ENCODE measurements at places on chromosomes 7 and 10.

DNA sequence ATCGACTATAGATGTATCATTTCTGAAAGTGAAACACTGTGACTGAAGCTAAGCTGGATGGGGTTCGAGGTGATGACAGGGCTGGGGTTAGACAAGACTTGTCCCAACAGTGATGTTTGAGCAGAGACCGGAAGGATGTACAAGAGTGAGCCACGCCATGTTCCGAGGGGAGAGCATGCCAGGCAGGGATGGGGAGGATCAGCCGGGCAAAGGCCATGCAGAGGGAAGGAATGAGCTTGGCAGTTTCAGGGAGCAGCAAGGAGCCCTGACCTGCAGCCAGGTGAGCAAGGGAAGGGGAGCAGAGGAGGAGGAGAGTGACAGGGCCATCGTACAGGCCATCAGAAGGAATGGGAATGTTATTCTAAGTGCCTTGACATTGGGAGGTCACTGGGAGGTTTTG is 114.9 kb upstream of the GPR26 start:
- peak; percentile 18 for DNase-seq

- DNase-seq = no peak
Measured at GRCh38 chr10:33095867-33096815, 138.1 kb upstream of the ITGB1 start.

DNA sequence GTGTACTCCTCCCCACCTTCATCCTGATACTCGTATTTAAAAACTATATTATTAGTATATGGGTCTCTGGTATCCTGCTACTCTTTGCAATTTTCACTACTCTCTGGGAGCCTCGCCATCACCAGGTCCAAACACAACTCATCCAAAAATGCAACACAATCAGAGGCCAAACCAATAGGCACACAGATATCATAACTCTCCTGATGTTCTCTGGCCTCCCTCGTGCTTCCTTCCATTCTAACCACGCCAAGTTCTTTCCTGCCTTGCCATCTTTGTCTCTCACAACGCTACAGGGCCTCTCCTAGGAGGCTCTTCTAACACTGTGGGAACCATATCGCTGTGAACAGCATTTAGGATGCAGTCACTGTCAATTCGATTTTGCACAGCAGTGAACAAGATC is 7.3 kb downstream of the RHEB start:
- DNase-seq = no peak

GRCh38 chr7:67653856-67654454 is 657.3 kb downstream of the TYW1 start:
- no peak for DNase-seq

DNA sequence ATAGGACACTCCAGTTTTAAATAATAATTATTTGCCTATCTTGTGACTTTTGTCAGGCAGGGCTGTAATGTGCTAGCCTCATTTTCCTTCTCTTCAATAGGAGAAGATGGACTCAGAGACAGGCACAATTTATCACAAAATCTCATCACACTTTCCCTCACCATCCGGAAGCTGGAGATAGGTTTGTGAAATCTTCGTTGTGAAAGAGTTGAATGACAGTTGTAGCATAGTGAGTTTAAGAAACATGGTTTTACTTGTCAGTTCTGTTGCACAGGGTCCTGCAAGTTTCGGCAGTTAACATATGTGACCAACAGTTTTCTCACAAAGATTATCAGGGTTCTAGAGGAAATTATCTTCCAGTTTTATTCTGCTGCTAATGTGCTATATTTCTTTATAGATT is 37.7 kb upstream of the MAP3K8 start:
- no peak for DNase-seq

DNA sequence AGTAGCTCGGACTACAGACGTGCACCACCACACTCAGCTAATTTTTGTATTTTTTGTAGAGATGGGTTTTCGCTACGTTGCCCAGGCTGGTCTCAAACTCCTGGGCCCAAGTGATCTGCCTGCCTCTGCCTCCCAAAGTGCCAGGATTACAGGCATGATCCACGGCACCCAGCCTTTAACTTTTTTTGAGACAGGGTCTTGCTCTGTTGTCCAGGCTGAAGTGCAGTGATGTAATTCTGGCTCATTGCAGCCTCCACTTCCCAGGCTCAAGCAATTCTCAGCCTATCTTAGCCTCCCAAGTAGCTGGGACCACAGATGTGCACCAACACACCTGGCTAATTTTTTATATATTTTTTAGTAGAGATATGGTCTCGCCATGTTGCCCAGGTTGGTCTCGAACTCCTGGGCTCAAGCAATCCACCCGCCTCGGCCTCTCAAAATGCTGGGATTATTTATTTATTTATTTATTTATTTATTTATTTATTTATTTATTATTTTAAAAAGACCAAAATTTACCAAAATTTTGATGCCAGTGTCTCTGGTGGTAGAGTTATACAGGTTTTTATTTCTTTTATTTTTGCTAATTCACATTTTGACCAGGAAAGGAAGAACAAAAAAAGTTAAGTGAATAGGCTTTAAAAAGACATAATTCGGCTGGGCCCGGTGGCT is 25.0 kb upstream of the ATP6V0A4 start:
- no peak for DNase-seq

- DNase-seq = no peak
Measured at GRCh38 chr7:75914169-75914654, 743 bp upstream of the POR start.

DNA sequence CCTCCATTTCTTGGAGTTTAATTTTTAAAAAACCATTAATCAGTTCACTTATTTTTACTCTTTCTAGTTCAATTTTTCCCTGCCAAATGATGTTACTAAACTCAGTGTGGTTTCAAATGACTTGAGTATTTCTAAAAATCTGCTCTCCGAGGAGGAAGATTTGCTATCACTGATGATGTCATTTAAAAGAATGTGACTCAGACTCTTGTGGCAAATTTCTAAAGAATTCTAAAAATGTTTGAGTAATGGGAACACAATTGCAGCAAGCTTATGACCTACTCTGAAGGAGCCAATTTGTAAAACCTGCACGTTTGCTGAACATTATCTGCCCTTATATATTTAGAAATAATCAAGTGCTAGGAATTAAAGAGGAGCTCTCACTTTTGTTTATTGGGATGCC is 88.6 kb downstream of the SPAG6 start:
- no peak for DNase-seq

DNA sequence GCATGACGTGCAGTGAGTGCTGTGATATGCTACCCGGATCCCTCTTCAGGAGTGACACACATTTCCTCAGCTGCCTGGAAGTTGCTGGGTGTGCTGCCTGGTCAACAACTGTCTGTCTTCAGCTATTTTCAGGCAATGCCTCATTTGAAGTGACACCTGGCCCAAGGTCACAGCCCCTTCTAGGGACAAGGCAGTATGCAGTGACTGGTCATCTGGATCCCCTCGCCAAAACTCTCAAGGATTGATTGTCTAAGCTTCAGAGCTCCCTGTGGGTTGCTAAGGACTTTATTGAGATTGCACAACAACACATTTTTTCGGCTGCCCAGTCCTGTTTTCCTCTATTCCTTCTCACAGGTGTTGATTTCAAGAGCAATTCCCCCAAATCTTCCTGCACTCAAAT is 108.8 kb downstream of the GNAI1 start:
- no peak for DNase-seq

DNA sequence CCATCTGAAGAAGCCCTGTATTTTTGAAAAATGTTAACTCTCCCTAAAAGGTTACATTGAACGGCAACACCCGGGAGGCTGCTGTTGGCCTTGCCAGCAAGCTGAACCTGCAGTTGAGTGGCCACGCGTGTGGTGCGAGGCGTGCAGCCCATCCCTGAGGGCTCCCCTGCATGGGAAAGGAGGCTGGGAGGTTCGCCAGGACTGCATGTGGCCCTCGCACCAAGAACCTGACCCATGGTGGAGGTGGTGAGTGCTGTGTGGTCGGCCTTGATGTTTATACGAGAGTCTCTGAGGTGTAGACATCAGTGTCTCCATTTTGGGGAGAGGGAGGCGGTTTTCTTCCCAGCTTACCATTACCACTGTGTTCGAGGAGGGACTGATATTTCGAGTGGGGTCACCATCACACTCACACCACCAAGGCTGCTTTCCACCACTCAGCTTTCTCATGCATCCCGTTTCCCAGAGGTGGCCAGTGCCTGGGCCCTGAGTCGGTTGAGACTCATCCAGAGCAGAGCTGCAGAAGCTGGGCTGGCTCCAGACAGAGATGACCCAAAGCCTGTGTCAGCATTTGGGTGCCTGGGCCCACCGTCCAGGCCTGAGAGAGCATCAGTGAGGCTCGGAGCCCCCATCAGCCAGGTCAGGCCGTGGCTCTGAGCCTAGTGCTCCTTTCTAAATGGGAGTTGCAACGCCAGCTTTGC is 222.6 kb downstream of the EBF3 start:
- no peak for DNase-seq

- DNase-seq = no peak
Measured at GRCh38 chr7:71285571-71286145, 153.7 kb downstream of the GALNT17 start.

DNA sequence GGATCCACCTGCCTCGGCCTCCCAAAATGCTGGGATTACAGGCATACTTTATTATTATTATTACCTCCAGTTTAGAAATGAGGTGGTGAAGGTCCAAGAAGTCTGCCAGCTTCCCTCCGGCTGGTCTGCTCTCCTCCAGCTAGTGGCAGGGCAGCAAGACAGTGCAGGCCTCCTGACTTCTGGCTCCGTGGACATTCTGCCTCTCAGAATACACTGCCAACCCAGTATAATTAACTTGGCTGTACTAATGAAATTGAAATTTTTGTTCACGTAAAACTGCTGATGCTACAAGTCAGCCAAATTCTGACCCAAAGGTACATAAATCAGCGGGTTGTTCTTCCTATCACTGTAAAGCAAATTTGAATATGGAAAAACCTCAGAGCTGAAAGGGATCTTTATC is 7.6 kb upstream of the PDE1C start:
- DNase-seq = no peak

GRCh38 chr10:3654980-3655379 is 130.0 kb downstream of the KLF6 start:
- no peak for DNase-seq

DNA sequence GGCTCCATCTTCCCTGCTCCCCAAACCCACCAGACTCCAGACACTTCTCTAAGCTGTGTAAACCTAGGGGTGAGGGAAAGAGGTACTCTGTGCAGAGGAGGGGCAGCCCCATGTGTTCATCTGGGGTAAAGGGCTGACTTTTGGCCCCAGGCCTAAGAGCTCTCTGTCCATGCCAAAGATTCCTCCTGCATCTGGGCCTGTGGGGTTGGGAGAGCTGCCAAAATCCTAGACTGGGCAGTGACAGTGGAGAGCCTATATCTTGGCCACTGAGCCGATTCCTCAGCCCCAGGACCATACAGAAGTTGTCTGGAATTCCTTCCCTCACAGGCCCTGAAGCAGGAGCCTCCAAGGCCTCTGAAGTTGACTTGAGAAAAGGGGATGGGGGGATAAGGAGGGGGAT is 25.3 kb upstream of the LEP start:
- no peak for DNase-seq
